ENCODE measurements at places on chromosomes 4 and X.

- no peak for DNase-seq
Observed at GRCh38 chr4:478373-478772, 20.6 kb downstream of the ZNF721 start.

GRCh38 chrX:48665991-48666390 is 17.6 kb upstream of the WAS start:
- DNase-seq = no peak

DNA sequence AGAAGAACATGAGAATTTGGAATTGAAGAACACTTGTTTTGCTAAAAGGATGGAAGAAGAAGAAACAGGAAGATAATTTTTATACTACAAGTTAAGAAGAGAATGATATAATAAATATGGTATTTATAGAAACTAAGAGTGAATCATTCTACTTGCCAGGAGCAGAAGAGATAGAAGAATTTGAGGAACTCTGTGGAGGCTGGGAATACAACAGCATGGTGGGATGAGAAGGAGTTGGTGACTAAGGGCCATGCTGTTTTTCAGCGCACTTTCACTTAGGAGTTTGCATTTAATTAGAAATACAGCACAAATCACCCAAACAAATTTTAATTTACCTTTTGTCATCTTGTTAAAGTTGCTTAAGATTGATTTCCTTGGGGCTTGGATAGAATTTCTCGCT is 20.5 kb downstream of the HADH start:
- DNase-seq = peak; percentile 34

DNA sequence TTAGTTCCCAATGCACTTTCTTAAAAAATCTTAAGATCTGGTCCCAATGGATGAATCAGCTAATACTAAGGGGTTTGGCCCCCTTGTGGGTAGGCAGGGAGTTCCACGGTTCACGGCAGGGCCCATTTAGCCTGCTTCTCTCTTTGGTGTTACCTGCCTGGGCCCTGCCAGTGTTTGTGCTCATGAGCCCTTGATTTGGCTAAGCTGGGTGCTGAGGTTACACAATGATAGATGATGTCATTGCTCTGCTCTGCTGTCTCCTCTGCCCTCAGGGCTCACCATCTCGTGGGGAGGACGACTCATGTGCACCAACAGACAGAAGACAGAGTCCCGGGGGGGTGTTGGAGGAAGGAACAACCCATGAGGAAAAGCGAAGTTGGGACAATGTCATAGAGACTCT is 24.4 kb downstream of the RTL5 start:
- DNase-seq = peak; percentile 60

- no peak for DNase-seq
Observed at GRCh38 chrX:107579956-107580355, 48.4 kb upstream of the PRPS1 start.

- no peak for DNase-seq
Observed at GRCh38 chr4:140754918-140755773, 1.0 kb downstream of the TBC1D9 start.

DNA sequence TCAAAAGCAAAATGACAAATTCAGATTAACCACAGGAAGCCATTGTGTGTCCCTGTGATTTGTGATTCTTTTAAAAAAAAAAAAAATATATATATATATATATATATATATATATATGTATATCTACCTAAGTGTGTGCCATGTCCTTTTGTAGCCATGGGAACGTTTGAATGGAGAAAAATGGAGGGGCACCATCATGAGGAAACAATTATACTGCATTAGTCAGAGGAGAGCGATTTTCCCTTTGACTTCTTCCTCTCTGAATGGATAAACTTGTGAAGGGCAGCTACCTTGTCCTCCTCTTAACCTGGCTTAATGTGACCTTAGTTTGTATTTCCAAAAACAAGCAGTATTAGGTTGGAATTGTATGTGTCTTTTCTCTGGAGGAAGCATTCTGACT is 23.3 kb upstream of the CBLL2 start:
- DNase-seq = no peak
